ENCODE measurements at places on chromosomes 3 and 15.

DNA sequence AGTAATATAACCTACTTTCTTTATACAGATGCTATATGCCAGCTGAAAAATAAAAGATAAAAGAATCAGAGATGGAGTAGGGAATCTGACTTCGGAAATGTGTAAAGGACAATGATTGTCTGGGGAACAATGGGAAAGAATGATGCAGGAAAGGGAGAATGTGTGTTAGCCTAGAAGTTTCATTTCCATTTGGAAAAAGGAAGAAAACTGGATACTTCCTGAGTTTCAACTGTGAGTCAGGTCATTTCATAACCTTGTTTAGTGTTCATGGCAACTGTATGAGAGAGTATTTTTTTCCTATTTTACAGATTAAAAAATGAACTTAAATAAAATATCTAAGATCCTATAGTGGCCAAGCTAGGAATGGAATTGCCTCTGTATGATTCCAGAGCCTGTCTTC is 261.3 kb upstream of the NECTIN3 start:
- DNase-seq, result no peak

DNA sequence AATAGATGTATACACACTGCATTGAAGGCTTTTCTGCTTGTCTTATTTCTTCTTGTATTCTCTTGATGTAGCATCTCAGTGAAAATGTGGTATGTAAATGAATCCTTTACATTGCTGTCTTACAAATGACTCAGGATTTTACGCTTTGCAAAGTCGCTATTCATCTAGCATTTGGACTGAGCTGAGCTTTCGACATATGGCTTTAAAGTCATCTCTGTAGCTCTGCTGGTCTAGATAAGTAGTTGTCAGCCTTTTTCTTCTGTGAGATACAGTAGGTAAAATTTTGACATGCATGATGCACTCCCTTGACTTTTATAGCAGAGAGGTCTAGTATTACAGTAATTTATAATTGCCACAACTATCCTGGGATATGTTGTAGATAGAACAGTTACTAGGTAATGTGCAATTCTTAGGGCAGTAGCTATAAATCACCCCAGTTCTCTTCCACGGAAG is 16.8 kb downstream of the MEF2A start:
- no peak for DNase-seq

GRCh38 chr15:73940061-73940981 is 14.1 kb downstream of the LOXL1 start:
- DNase-seq, result no peak

DNA sequence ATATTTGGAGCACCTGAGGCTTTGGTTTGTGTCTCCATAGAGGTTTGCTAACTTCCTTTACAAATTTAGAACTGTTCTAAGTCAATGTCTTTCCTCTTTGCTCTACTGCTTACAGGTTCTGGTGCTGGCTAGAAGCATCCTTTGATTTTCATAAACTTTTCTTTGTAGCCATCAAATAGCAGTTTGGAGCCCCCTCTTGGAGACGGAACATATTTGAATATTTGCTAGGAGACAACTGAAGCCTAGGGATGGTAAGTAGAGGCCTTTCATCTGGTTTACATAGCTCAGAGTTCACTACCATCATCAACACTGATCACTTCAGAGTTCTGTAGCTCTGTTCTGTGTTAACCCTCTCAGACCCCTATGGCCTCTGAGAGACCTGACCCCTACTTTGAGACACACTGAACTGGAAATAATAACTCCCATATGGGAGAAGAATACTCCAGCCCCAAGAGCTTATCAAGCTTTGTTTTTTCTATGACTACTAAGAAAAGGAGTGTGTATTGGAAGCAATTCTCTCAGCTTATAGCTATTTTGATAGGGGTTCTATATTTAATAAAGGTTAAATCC is 420.4 kb downstream of the EPHA3 start:
- no peak for DNase-seq
